NCI-H345 (cell line): ENCODE measurements at places on chromosomes 2 and 18.

- no peak for DNase-seq
Measured at GRCh38 chr2:132901661-132902060, 231.7 kb upstream of the LYPD1 start.

DNA sequence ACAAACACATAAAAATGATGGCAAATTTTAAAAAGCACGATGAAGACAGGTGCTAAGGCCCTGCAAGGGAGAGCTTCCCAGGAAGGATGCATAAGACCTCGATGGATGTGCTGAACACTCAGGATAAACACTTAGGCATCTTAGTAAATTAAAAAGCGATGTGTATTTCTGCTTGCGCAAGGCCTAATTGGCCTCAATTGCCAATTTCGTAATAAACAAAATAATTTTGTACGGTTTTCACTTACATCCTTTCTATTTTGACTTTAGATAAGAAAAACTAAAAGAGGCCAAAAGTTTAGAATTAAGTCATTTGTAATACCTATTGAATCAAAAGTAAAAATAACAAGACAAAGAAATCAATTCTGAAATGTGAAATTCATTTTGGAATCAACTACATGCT is 189.1 kb downstream of the TCF4 start:
- no peak for DNase-seq

- no peak for DNase-seq
Measured at GRCh38 chr2:26952374-26952773, 18.1 kb upstream of the MAPRE3 start.

- DNase-seq = no peak
Measured at GRCh38 chr18:23693846-23694245, 4.6 kb downstream of the LAMA3 start.

DNA sequence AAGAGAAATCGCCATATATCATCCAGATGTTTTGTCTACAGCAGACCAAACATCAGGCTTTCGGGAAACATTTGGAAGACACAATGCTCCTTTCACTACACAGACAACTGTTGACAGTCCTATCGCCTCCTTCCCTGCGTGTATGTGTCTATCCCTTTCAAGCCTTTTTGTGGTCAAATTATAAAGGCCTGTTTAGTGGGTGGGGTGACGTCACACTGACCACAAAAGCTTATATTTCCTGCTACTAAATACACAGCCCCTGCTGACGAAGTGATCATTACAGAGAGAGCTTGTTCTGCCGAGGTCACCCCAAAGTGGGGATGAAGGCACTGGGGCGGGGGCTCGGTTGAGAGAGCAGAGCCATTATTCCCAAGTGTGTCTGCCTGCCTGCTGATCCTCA is 302.7 kb upstream of the TNP1 start:
- DNase-seq = peak; percentile 22

DNA sequence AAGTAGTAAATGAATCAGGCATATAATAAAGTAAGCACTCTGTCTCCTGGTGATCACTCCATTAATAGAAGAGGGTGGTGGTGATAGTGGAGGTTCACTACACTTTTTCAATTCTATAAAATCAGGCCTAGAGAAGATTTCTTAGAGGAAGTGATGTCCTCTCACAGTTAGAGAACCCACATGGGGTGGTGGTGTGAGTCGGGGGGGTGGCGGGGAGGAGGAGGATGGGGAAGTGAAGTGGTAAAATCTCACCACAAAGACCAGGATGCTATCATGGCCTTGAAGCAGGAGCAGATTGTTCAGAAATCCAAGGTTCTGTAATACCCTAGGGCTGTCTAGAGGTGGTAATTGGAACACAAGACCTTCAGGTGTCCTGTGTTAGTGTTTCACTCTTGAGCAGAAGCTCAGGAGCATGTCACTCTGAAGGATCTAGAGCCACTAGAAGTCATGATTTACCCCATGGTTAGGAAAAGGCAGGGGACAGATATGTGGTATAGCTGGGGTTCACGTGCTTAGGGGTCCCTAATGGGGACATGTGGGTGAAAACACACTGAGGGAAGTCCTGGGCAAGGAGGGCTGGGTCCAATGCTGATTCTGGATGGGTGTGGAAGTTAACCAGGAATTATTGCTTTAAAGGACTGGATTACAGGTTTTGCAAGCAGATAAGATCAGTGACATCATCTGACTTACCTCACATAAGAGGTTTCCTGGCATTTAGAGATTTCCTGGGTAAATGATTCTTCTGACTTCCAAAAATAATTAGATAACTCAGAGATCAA is 31.0 kb downstream of the RNF125 start:
- DNase-seq = no peak

GRCh38 chr2:86039178-86039962 is 66.3 kb downstream of the POLR1A start:
- no peak for DNase-seq
